ENCODE measurements at places on chromosomes 6 and 20. TPM values are rescaled to one million over a fixed set of nuclear protein-coding genes. Genes with fewer than 3 reads are reported as not detected.

GRCh38 chr20:32678948-32679347, 5.2 kb upstream of the C20orf203 start:
- peaks cover 34% of the 10 kb centered on the region for H3K4me1 ChIP-seq
- H3K27me3 ChIP-seq, result no peaks in the 10 kb centered on the region
- no peak overlapping the region for H3K27ac ChIP-seq
- no peak for DNase-seq
- H3K36me3 ChIP-seq, result no peaks in the 10 kb centered on the region

- peaks cover 18% of the 10 kb centered on the region for H3K4me1 ChIP-seq
- no peaks in the 10 kb centered on the region for H3K27me3 ChIP-seq
- peaks cover 25% of the 10 kb centered on the region for H3K36me3 ChIP-seq
These were observed 88.6 kb downstream of the LIN28B start for GRCh38 chr6:105045526-105045925.

DNA sequence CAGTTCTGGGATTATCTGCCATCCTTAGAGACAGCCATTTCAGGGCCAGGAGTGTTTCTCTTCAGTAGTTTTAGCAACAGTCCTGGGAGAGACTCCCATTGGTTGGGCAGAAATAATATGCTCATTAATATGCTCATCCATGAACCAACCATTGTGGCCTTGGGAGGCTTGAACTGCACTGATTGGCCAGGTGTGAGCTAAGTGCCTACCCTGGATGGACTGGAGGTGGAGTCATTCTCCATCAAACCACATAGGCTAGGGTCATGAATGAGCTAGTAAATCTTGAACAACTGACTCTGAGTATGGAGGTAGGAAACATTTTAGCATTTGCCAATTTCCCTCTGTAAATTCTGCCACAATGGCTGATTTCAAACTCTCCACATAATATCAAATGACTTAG, 70.2 kb upstream of the ZFP64 start:
- H3K27me3 ChIP-seq, result peaks cover 65% of the 10 kb centered on the region
- H3K27ac ChIP-seq, result no peak overlapping the region
- DNase-seq, result no peak
- no peak overlapping the region for H3K4me3 ChIP-seq

GRCh38 chr6:44074439-44074812, 52.8 kb downstream of the MRPL14 start:
- peak overlapping the region; percentile 76 for H3K27ac ChIP-seq
- peaks cover 3% of the 10 kb centered on the region for H3K27me3 ChIP-seq

- no peak for DNase-seq
- no peak overlapping the region for H3K27ac ChIP-seq
- no peak overlapping the region for H3K4me3 ChIP-seq
- no peaks in the 10 kb centered on the region for H3K27me3 ChIP-seq
- peaks cover 64% of the 10 kb centered on the region for H3K36me3 ChIP-seq
These were observed 122.7 kb downstream of the MMS22L start for GRCh38 chr6:97160280-97160679.

RIMS4 gene
- total RNA-seq, result 1.6 TPM

ZC2HC1B gene
- 0.29 TPM for total RNA-seq

C20orf202 gene
- total RNA-seq, result 0.27 TPM
